ENCODE measurements at places on chromosomes 4 and X. TPM values are rescaled to one million over a fixed set of nuclear protein-coding genes. Genes with fewer than 3 reads are reported as not detected.

GRCh38 chrX:149630681-149631233 is 835 bp downstream of the TMEM185A start:
- no peak for DNase-seq

DNA sequence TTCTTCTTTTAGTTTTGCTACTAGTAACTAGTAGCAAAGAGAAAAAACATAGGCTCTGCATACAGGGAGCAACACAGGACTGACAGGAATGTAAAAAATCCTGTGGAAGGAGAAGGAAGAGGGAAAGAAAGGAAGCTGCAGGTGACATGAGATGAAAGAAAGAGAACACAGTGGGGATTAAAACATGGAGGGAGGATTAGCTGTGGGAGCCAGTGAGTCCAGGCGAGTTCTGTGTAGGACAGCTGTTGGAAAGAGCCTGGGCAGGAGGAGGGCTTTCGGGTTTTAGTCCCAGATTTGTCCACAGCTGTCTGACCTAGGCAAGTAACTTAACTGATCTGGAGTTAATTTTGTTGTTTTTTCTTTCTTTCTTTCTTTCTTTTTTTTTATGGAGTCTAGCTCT is 21.6 kb downstream of the CCNG2 start:
- no peak for DNase-seq

- no peak for DNase-seq
These were observed 129.0 kb upstream of the RASGEF1B start for GRCh38 chr4:81600520-81601357.

GRCh38 chrX:100477467-100477866 is 67.4 kb upstream of the PCDH19 start:
- DNase-seq = no peak

DNA sequence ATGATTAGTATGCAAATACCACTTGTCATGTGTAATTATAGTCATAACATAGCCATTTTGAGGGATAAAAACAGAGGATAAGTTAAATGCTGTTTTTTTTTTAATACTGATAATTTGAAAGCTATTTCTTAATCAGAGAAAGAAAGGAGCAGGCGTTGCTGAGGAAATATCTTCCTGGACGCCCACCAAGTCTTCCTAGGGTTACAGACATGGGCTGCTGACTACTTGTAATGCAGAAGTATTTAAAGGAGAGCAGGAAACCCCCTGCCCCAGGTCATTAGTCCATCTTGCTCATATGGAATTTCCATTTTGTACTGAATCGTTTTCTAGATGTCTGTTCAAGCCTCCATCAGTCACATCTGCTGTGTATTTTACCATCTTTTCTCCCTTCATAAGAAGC is 176.2 kb downstream of the ADGRL3 start:
- no peak for DNase-seq

DNA sequence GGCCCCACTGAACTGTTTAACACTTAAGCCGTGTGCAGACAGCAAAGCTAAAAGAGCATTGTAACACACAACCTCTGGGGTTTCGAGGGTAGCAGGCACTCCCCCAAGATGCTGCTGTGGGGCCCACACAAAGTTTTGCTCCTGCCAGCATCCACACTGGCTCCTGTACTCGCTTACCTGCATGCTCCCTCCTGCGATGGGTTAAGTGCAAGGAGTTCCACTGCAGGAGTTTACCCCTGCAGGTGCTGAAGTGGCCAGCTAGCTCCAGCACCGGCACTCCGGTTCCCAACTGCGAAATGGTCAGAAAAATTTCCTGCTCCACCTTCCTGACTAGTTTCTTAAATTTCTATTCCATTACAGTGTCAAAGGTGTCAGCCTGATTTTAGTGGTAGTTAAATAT is 443.5 kb downstream of the PCDH10 start:
- no peak for DNase-seq

DNA sequence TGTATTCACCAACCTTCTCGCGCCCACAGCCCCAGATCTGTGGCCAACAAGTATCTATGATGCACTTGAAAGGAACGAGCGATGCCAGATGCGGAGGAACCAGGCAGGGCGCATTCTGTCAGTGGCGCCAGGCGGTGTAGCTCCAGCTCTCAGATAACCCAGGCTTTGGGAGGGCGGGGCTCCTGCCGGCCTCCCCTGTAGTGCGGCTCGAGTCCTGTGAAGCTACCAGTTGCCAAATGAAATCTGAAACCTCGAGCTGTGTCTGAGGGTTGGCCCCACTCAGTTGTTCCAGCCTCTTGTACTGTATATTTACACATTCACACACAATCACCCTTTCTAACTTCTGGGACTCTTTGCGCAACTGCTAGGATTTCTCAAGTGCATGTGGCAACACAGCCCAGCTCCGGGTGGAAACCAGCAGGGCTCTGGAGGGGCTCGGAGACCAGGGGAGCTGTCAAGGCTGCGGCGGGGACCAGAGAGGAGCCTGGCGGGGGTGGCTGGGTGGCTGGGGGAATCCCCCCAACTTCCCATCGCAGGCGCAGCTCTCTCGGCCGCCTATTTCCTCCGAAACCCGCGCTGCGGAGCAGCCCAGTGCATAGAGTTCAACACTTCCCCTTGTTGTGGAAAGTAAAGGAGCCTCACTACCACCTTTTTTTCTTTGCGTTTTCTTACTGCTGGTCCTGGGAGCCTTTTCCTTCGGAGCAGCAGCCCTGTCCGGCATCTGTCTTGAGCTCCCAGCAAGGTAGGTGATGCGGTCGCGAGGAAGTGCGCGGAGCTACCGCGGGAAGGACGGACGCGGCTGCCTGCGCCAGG is at the start of gene ARHGAP24:
Gene ARHGAP24 (plus strand): TSS at position 333 of the 813 bp plus-strand sequence.
- peak; percentile 87 for DNase-seq

DNA sequence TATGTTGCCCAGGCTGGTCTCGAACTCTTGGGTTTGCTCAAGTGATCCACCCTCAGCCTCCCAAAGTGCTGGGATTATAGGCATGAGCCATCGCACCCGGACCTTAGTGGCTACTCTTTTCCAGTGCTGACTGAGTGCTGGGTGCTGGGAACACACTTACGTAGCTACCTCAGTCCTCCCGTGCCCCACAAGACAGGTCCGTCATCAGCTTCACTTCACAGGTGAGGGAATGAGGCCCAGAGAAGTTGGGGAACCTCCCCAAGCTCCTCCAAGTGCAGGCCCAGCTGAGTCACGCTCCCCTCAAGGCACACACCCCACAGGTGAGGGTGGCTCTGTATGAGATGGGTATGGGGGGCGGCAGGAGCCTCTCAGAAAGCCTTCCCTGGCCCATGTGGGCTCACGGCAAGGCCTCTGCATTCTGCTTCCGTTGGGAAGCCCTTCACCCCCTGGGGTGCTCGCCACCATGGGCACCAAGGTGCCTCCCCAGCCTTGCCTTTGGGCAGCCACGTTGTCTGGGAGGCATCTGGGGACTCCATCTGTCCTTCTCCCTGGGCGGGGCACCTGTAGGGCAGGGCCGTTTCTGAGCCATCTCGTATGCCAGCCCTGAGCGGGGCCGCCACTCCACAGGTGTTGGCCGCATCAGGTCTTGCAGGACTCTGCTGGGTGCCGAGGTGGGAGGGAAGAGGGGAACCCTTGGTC is 28.4 kb downstream of the NSG1 start:
- DNase-seq = no peak

GRCh38 chr4:1720163-1720983 is 750 bp downstream of the TMEM129 start:
- DNase-seq = peak; percentile 61

DNA sequence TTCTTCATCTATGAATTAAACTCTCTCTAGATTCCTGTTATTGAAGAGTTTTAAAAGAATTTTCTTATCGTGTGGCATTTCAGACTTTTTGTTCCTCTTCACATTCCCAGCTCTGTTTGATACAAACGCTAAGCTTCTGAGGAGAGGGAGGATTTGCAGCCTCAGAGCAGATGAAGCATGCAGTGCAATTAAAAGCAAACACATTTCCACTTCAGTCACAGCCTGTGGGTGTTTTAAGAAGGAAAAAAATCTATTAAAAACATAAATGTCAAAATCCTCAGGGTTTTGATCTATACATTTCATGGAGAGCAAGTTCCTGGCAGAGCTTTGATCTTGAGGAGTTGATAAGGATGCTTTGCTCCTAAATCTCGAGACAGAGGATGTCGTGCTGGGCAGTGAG is 442.4 kb upstream of the BOD1L1 start:
- DNase-seq = no peak

The PDLIM3 gene
- 34.9 TPM for total RNA-seq

The CT45A1 gene
- not detected for total RNA-seq

The PAGE1 gene
- not detected for total RNA-seq

The ARX gene
- total RNA-seq = 0.84 TPM

Data from colonic mucosa (tissue), 4 donors.